Caco-2 (cell line): ENCODE measurements at places on chromosomes 11 and 22.

DNA sequence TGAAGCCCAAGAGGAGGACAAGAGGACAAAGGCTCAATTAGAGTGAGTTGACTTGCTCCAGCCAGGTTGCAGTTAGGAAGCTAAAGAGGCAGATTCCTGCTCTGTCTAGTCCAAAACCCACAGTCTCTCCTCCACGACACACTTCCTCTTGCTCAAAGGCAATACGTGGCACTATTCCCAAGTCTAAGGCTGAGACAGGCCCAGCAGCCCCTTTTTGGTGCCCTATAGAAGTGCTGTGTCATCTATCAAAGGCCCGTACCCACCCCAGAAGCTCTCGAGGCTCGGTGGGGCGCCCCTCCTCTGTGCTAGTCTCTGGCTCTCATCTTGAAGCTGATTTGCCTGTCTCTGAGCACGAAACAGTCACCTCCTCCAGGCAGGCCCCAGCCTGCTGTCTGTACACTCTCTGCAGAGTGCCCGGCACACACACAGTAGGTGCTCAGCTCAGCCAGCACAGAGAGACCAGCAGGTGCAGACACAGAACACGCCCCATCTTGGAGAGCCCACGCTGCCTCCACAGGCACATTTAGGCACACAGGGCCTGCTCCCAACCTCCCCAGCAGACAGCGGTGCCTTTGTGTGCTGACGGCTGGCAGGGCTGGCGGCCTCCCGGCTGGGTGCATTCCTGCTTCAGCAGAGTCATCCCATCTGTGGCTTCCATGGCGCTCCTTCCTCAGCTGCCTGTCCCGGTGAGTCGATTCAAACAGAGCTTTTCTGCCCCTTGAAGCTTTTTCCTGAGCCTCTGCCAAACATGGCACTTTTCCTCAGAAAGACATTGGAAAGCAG lies 52.8 kb downstream of the MYH9 start:
- DNase-seq, result no peak

GRCh38 chr11:18105086-18105801 lies 638 bp downstream of the SAAL1 start:
- DNase-seq, result no peak

DNA sequence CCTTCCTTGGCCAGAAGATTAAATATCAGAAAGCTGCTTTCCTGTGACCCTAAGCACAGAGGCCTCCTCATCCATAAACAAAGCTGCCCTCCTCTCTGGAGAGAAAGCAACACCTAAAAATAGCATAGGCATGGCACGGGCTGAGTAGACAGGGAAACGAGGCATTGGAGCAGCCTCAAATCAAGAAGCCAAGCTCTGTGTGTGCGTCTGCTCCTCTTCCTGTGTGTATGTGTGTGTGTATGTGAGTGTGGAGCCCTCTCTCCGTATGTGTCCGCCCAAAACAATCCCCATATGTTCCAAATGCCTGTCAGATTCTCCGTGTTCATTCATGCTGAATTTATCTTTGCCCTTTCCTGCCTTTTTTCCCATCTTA lies 24.0 kb downstream of the KCNJ5 start:
- DNase-seq, result no peak

- DNase-seq, result no peak
These were observed 593.7 kb downstream of the METTL15 start for GRCh38 chr11:28701760-28702449.

DNA sequence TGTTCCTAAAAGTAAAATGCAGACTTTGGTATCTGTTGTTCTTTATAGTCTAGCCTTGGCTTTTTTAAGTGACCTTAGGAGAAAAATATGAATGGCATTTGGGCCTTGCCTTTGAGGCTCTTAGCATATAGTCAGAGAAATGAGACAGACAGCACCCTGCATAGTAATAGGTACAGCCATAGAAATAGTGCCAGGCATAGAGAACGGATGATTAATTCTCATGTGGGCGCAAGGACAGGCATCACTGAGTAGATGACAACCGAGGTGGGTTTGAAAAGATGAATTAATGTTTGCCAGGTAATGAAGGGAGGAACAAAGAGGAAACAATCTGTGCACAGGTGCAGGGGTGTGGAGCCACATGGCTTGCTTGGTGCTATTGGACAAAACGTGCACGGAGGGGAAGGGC lies 90.5 kb downstream of the BMAL1 start:
- no peak for DNase-seq

DNA sequence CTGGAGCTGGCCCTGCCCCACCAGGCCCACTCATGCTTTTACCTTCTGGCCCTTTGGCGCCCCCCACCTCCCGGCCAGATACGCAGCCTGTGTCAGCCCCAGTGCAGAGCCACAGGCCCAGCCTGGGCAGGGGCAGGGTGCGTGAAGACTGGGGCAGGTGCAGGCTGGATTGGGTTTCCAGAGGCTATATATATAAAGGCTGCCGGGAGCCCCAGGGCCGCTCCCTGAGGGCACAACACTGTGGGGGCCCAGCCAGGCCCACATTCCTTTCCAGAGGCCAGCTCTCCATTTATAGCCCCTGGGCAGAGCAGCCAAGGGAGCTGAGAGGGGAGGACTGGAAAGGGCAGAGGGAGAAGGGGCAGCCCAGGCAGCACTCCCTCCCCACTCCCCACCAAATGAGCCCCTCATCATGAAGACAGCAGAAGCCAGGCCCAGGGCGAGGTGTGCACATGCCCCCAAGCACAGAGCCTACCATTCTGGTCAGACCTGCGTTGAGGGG lies 5.0 kb upstream of the MYOD1 start:
- DNase-seq, result no peak

GRCh38 chr11:112401036-112401769 lies 140.5 kb upstream of the PLET1 start:
- no peak for DNase-seq

GRCh38 chr11:35539781-35540281 lies 14.4 kb upstream of the PAMR1 start:
- DNase-seq, result peak; percentile 77

DNA sequence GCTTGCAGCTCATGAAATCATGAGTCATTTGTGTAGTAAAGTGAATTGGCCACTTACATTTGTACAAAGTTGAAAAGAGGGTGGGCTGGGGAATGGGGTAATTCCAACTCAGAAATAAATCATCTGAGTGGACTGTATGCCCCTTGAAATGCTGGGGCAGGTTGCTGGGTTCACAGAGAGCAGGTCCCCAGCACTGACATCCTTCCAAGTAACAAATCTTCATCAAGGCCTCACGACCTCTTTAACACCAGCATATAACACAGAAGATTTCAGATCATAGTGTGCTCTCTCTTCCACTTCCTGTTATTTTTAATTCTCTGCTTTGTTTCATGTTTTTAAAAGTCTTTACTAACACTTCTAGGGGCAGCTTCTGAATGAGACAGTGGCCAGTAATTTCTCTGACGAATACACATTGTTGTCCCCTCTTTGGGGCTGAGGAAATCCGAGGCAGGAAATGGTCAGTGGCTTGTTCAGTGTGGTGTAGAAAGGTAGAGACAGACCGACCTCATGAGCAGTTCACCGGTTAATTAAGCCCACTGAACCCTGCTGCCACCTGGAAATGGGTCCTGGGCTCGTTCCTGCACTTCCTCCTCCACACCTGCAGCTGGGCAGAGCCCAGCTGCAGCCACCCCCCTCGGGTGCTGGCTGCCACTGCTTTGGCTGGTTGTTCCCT lies 127.7 kb downstream of the MAML2 start:
- no peak for DNase-seq

GRCh38 chr11:36038541-36038940 lies 94.7 kb downstream of the LDLRAD3 start:
- DNase-seq, result no peak

- DNase-seq, result peak; percentile 48
These were observed 36.9 kb downstream of the CHRDL2 start for GRCh38 chr11:74694136-74694930.

- DNase-seq, result no peak
These were observed 144.0 kb downstream of the FBXO7 start for GRCh38 chr22:32618441-32619140.

- DNase-seq, result no peak
These were observed at the start of gene SLC22A8 for GRCh38 chr11:63015521-63016215. Gene SLC22A8 (minus strand): TSS chr11:63015841. CDS start chr11:63014958, 883 bp downstream.

- DNase-seq, result no peak
These were observed 7.0 kb upstream of the SIDT2 start for GRCh38 chr11:117171404-117172061.

GRCh38 chr11:15113381-15113780 lies 1.3 kb upstream of the INSC start:
- no peak for DNase-seq

GRCh38 chr11:45860764-45861510 lies 13.7 kb downstream of the CRY2 start:
- DNase-seq, result no peak

- no peak for DNase-seq
These were observed 35.0 kb downstream of the TIMP3 start for GRCh38 chr22:32836280-32837123.

DNA sequence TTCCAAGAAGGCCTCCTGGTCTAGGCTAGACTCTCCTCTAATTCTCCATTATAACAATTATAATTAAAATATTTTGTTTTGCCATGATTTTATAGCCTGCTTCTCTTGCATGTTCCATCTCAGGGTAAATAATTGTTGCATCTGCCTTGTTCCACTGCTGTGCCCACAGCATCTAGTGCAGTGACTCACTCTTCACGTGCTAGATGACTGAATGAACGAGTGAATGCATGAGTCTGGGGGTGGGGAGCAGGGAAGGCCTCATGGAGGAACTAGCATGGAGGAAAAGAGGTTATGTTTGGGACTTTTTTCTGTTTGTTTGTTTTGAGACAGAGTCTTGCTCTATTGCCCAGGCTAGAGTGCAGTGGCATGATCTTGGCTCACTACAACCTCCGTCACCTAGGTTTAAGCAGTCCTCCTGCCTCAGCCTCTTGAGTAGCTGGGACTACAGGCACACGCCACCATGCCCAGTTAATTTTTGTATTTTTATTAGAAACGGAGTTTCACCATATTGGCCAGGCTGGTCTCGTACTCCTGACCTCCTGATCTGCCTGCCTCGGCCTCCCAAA lies 5.2 kb upstream of the OAF start:
- DNase-seq, result no peak

DNA sequence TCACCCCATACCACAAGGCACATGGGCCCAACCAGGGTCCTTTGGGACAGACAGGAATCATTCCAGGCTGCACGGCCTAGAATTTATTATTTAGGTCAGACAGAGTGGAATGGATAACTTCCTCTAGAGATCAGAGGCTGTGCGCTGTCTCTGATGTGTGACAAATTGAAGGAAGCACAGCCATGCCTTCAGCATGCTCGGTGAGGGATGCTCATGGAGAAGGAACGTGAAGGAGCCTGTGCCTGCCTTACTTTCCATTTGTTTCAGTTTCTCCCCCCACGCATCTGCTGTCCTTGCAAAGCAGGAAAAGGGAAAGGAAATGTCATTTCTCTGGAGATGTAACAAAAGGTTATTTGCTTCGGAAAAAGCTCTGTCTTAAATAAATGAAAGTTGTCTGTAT lies 644.1 kb downstream of the OPCML start:
- no peak for DNase-seq

GRCh38 chr11:88310246-88310645 lies 27.3 kb downstream of the CTSC start:
- no peak for DNase-seq

GRCh38 chr22:33659448-33659847 lies 260.8 kb downstream of the LARGE1 start:
- DNase-seq, result no peak

DNA sequence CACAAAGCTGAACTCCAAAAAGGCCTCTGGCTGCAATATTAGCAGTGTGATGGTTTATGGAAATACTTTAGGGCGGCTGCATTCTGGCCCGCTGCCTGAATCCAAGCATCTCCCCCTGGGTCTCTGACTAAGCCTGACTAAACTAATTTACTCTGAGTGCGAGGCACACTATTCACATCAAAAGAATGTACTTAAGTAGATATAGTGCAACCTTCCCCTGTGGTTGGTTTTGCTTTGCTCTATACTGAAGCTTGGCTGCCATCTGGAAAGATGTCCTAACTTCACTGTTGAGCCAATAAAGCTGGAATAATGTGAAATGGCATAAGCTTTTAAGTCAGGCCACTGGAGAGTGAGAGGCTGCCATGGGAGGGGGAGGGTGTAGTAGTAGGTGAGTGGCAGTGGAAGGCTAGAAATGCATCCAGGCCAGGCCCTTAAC lies 321.6 kb downstream of the AASDHPPT start:
- DNase-seq, result no peak

- DNase-seq, result no peak
These were observed 38.2 kb downstream of the TXN2 start for GRCh38 chr22:36443198-36443770.
